ENCODE measurements at places on chromosomes 16 and 17. TPM values are rescaled to one million over a fixed set of nuclear protein-coding genes. Genes with fewer than 3 reads are reported as not detected.

The CRHR1 gene
- total RNA-seq = not detected

GRCh38 chr17:48722201-48722907 lies at the start of gene PRAC1:
TSS of gene PRAC1 (minus strand) at chr17:48722518. CDS start at chr17:48722392, 126 bp downstream.
- no peaks in the 10 kb centered on the region for H3K36me3 ChIP-seq
- H3K4me3 ChIP-seq = no peak within 1 kb of the TSS
- peaks cover 42% of the 10 kb centered on the region for H3K27me3 ChIP-seq
- peaks cover 37% of the 10 kb centered on the region for H3K4me1 ChIP-seq

DNA sequence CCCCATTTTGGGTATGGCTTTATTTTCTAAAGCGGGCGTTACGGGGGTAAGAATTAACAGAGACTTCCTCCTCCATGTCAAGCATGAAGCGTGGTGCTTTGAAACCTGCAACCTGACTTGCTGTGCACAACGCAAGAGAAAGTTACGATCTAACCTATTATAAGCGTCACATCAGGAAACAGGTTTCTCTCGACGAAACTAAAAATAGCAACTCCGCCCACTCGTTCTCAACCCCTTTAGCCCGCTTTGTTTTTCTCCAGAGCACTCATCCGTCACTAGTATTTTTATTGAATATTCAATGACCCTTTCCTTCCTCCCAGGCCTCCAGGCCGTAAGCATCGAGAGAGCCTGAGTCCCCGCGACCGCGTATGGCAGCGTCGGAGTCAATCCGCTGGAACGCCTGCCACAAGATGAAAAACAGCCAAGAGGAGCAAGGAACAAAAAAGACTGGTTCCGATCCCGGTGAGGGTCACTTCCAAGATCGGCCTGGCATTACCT lies 555 bp downstream of the NUP88 start:
- DNase-seq = peak; percentile 86
- peak overlapping the region; percentile 93 for H3K4me3 ChIP-seq
- H3K4me1 ChIP-seq = peaks cover 26% of the 10 kb centered on the region
- no peaks in the 10 kb centered on the region for H3K27me3 ChIP-seq

DNA sequence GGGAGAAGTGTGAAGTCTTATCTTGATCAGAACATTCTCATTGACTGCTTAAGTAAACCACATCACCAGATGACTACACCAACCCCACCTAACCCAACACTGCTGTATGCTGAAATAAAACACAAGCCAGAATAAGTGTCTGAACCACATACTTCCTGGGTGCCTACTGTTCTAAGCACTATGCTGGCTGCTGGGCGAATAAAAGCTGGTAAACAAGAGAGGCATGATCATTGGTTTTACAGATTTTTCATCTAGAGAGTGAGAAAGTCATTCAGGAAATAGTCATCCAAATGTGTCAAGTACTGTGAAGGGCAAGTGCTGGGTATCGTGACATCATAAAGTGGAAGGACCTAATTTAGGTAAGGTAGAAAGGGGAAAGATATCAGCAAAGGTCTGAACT lies 199.0 kb upstream of the SOX9 start:
- no peaks in the 10 kb centered on the region for H3K36me3 ChIP-seq
- no peak overlapping the region for H3K4me3 ChIP-seq
- peak; percentile 3 for DNase-seq
- no peak overlapping the region for H3K27ac ChIP-seq
- no peaks in the 10 kb centered on the region for H3K4me1 ChIP-seq
- no peaks in the 10 kb centered on the region for H3K27me3 ChIP-seq

GRCh38 chr17:9931144-9931741 lies 26.2 kb upstream of the RCVRN start:
- no peaks in the 10 kb centered on the region for H3K27me3 ChIP-seq
- H3K4me1 ChIP-seq = no peaks in the 10 kb centered on the region
- no peak overlapping the region for H3K27ac ChIP-seq
- no peak for DNase-seq
- H3K36me3 ChIP-seq = no peaks in the 10 kb centered on the region

The ITGAX gene
- 40.2 TPM for total RNA-seq

The NPIPA3 gene
- 6.6 TPM for total RNA-seq

The ALDH3A1 gene
- 0.61 TPM for total RNA-seq

DNA sequence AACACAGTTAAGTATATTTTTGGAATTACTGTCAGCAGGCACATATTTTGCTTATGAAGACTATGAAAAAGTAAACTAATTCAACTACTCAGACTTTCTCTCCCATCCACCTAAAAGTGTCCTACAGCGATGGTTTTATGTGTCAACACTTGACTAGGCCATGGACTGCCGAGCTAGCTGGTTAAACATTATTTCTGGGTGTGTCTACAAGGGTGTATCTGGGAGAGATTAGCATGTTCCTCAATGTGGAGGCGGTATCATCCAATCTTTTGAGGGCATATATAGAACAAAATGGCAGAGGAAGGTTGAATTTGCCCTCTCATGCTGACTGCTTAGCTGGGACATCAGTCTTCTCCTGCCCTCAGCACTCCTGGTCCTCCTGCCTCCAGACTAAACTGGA lies 82.7 kb upstream of the CDYL2 start:
- H3K4me1 ChIP-seq = no peaks in the 10 kb centered on the region
- no peak for DNase-seq
- H3K27me3 ChIP-seq = peaks cover 3% of the 10 kb centered on the region
- no peaks in the 10 kb centered on the region for H3K36me3 ChIP-seq
- no peak overlapping the region for H3K4me3 ChIP-seq

The ITGAD gene
- total RNA-seq = not detected

- no peak overlapping the region for H3K4me3 ChIP-seq
- no peaks in the 10 kb centered on the region for H3K27me3 ChIP-seq
- no peaks in the 10 kb centered on the region for H3K4me1 ChIP-seq
- H3K27ac ChIP-seq = no peak overlapping the region
Observed at GRCh38 chr17:15351478-15351840, 10.1 kb upstream of the TEKT3 start.

DNA sequence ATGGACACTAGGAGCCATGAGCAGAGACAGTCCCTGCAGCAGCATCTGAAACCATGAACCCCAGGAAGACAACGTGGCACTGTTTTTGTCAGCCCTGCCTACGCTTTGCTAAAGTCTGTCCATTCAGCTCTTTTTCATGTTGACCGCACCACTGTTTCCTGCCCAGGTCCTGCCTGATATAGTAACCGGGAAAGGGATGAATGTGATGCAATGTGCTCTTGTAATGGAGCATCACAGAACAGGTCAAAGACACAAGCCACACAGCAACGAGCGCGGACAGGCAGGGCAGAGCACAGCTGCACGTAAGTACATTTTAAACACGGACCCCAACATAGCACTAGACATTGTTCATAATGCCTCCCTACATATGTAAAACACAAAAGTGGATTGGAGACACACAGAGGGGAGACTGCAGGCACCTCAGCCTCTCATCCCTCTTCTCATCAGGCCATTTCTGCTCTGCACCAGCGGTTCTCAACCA lies 16.9 kb upstream of the TNFRSF13B start:
- peaks cover 36% of the 10 kb centered on the region for H3K4me1 ChIP-seq
- H3K36me3 ChIP-seq = no peaks in the 10 kb centered on the region
- peak overlapping the region; percentile 16 for H3K4me3 ChIP-seq
- H3K27me3 ChIP-seq = no peaks in the 10 kb centered on the region
- no peak for DNase-seq

The HS3ST3A1 gene
- total RNA-seq = not detected

- H3K27ac ChIP-seq = no peak overlapping the region
- no peak for DNase-seq
Observed at GRCh38 chr17:63001689-63002394, 35.8 kb downstream of the TANC2 start.

The RCVRN gene
- not detected for total RNA-seq

The USP43 gene
- total RNA-seq = 1.0 TPM

The MYH2 gene
- not detected for total RNA-seq

DNA sequence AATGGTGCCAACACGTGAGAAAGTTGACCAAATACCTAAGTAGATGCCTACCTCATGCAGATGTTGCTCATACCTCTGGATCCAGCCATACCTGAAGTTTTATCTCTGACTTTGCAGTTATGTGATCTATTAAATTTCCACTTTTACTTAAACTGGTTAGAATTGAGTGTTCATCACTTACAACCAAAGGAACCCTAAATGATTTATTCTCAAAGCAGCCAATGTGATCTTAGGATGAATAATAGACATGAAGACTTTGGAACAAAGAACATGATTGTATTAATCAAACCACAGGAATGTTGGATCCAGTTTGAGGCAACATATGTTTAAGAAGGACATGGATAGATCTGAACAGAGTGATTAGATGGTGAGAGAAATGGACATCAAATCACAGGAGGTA lies 68.7 kb downstream of the IRX6 start:
- H3K4me1 ChIP-seq = no peaks in the 10 kb centered on the region
- no peak overlapping the region for H3K27ac ChIP-seq
- no peak overlapping the region for H3K4me3 ChIP-seq
- no peaks in the 10 kb centered on the region for H3K36me3 ChIP-seq
- no peaks in the 10 kb centered on the region for H3K27me3 ChIP-seq

- no peak overlapping the region for H3K27ac ChIP-seq
- H3K4me1 ChIP-seq = peaks cover 7% of the 10 kb centered on the region
- H3K4me3 ChIP-seq = no peak overlapping the region
- H3K27me3 ChIP-seq = no peaks in the 10 kb centered on the region
- H3K36me3 ChIP-seq = no peaks in the 10 kb centered on the region
Observed at GRCh38 chr16:88656291-88656980, 5.6 kb upstream of the CYBA start.

The ACE gene
- total RNA-seq = 4.8 TPM

The LRRC36 gene
- total RNA-seq = not detected

- no peak overlapping the region for H3K27ac ChIP-seq
- no peaks in the 10 kb centered on the region for H3K27me3 ChIP-seq
- no peaks in the 10 kb centered on the region for H3K4me1 ChIP-seq
Observed at GRCh38 chr16:86396901-86397311, 113.4 kb upstream of the FOXF1 start.

GRCh38 chr17:61409301-61410112 lies 9.9 kb downstream of the TBX2 start:
- no peak overlapping the region for H3K27ac ChIP-seq
- peak overlapping the region; percentile 17 for H3K4me3 ChIP-seq

DNA sequence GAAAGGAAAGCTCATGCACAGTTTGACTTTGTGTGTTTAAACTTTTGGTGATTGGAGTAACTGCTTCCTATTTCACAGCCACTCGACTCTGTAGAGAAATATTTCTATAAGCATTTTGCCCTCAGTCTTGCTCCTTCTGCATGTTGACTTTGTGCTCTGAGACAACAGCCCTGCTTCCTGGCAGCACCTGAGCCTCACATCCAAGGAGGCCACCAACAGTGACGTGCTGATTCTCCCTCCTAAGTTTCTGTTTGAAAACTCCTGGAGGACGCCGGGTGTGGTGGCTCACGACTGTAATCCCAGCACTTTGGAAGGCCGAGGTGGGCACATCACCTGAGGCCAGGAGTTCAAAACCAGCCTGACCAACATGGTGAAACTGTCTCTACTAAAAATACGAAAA lies 23.9 kb upstream of the WSB1 start:
- no peaks in the 10 kb centered on the region for H3K27me3 ChIP-seq
- DNase-seq = no peak
- no peak overlapping the region for H3K27ac ChIP-seq
- H3K36me3 ChIP-seq = no peaks in the 10 kb centered on the region
- no peak overlapping the region for H3K4me3 ChIP-seq
- H3K4me1 ChIP-seq = no peaks in the 10 kb centered on the region

The TMEM92 gene
- 0.74 TPM for total RNA-seq

- H3K36me3 ChIP-seq = no peaks in the 10 kb centered on the region
- H3K4me3 ChIP-seq = no peak overlapping the region
- H3K27ac ChIP-seq = no peak overlapping the region
- peaks cover 11% of the 10 kb centered on the region for H3K4me1 ChIP-seq
- DNase-seq = no peak
Observed at GRCh38 chr17:28741358-28742349, 2.2 kb upstream of the TRAF4 start.

The SHISA9 gene
- not detected for total RNA-seq
